ENCODE measurements at places on chromosomes 7 and 10.

DNA sequence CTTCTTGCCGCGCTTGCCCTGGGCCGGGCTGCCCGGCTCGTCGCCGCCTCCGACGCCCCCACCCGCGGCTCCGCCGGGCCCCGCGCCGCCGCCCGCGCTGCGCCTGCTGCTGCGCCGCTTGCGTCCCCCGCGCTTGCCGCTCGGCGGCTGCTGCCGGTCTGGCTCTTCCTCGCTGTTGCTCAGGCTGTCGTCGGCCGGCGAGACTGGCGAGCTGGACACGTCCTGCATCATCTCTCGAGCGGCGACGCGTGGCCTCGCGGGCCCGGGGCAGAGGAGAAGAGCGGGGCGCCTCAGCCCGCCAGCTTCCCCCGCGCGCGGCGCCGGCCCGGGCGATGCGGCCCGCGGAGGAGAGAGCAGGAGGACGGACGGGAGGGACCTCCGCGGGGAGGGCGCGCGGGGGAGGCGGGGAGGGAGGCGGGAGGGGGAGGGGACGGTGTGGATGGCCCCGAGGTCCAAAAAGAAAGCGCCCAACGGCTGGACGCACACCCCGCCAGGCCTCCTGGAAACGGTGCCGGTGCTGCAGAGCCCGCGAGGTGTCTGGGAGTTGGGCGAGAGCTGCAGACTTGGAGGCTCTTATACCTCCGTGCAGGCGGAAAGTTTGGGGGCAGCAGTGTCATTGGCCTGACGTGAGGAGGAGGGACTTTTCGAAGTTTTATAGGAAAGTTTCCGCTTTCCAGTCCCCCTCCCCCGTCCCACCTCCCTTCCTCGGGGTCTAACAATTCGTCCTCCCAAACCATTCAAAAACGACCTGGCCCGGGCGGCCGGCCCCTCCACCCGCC, at the start of gene TWIST1:
TSS of gene TWIST1 (minus strand) at position 546 of the 779 bp plus-strand sequence. CDS start at position 231, 315 bp downstream.
- H3K4me1 ChIP-seq, result peaks cover 29% of the 10 kb centered on the region
- H3K27me3 ChIP-seq, result no peaks in the 10 kb centered on the region
- H3K27ac ChIP-seq, result peak within 1 kb of the TSS; percentile 80
- DNase-seq, result peak; percentile 97

GRCh38 chr10:24209432-24209771, 464 bp downstream of the KIAA1217 start:
- H3K27me3 ChIP-seq, result no peaks in the 10 kb centered on the region
- DNase-seq, result peak; percentile 76
- H3K4me3 ChIP-seq, result peak overlapping the region; percentile 73
- H3K4me1 ChIP-seq, result peaks cover 14% of the 10 kb centered on the region
- no peaks in the 10 kb centered on the region for H3K36me3 ChIP-seq

DNA sequence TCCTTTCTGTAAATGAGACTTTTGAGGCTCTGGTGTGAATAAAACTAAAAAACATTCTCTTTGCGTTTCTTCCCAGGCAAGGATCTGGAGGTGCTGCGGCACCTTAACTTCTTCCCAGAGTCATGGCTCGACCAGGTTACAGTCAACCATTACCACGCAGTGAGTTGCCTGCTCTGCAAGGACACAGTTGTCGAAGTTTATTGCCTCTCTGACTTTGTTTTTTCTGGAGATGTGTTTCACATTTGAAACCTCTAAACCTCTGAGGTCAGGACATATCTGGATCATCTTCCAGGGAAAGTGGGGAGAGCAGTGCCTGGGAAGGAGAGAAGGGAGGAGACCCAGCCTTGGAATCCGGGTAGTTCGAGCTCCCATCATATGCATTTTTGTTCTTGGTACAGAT, 43.4 kb upstream of the PLEKHA1 start:
- H3K27me3 ChIP-seq, result peaks cover 16% of the 10 kb centered on the region
- no peaks in the 10 kb centered on the region for H3K4me1 ChIP-seq
- no peak overlapping the region for H3K4me3 ChIP-seq
- no peak for DNase-seq

- no peak overlapping the region for H3K4me3 ChIP-seq
- H3K4me1 ChIP-seq, result no peaks in the 10 kb centered on the region
- peaks cover 16% of the 10 kb centered on the region for H3K27me3 ChIP-seq
- H3K27ac ChIP-seq, result no peak overlapping the region
- DNase-seq, result no peak
These were observed 6.9 kb downstream of the PIK3CG start for GRCh38 chr7:106871793-106872571.

DNA sequence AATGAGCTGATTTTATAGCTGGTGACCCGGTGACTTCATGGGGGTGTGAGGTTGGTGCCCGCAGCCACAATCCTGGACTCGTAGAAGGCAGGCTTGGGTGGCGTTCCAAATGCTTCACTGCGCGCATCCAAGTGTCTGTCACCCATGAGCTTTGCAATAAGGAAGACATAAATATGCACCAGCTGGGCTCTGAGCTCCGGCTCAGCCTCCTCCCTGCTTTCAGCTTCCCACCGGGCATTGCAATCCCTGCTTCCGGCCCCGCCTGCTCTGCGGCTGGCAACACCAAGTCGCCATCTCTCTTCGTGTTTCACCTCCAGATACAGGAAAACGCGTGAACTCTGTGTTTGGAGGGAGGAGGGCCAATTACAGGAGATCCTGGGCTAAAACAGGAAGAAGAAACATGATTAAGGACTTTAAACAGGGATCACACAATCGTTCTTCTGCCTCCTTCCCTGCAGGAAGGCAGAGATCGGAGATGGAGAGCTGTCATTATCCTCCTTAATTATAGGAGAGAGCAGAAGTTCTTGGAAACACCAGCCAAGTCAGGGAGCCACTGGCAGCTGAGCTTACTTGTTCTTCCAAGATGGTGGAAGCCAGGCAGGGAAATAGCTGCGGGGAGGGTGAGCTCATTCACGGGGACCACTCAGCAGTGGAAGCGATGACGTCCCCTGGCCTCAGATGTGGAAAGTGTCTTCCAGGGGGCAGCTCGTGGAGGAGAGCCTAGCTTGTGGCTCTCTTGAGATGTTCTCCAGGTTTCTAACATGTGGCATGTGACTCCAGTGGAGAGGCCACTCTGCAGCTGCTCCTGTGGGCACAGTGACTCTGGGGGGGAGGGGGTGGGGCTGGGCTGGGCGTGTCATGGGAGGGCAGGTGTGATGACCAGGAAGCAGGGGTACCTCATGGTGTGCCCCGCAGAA, 134.9 kb downstream of the CAMK1D start:
- H3K36me3 ChIP-seq, result no peaks in the 10 kb centered on the region
- no peak for DNase-seq
- H3K4me3 ChIP-seq, result peak overlapping the region; percentile 15
- H3K4me1 ChIP-seq, result no peaks in the 10 kb centered on the region
- no peaks in the 10 kb centered on the region for H3K27me3 ChIP-seq

GRCh38 chr10:52213321-52213752, 100.7 kb upstream of the DKK1 start:
- H3K27ac ChIP-seq, result no peak overlapping the region
- DNase-seq, result no peak
- no peaks in the 10 kb centered on the region for H3K27me3 ChIP-seq
- H3K36me3 ChIP-seq, result no peaks in the 10 kb centered on the region
- H3K4me1 ChIP-seq, result no peaks in the 10 kb centered on the region

GRCh38 chr10:2011106-2011716, 273.9 kb upstream of the ADARB2 start:
- no peak overlapping the region for H3K4me3 ChIP-seq
- no peaks in the 10 kb centered on the region for H3K27me3 ChIP-seq
- no peak for DNase-seq
- no peaks in the 10 kb centered on the region for H3K4me1 ChIP-seq
- no peak overlapping the region for H3K27ac ChIP-seq
- H3K36me3 ChIP-seq, result no peaks in the 10 kb centered on the region

GRCh38 chr10:117246997-117247671, 6.2 kb downstream of the SLC18A2 start:
- no peak overlapping the region for H3K27ac ChIP-seq

DNA sequence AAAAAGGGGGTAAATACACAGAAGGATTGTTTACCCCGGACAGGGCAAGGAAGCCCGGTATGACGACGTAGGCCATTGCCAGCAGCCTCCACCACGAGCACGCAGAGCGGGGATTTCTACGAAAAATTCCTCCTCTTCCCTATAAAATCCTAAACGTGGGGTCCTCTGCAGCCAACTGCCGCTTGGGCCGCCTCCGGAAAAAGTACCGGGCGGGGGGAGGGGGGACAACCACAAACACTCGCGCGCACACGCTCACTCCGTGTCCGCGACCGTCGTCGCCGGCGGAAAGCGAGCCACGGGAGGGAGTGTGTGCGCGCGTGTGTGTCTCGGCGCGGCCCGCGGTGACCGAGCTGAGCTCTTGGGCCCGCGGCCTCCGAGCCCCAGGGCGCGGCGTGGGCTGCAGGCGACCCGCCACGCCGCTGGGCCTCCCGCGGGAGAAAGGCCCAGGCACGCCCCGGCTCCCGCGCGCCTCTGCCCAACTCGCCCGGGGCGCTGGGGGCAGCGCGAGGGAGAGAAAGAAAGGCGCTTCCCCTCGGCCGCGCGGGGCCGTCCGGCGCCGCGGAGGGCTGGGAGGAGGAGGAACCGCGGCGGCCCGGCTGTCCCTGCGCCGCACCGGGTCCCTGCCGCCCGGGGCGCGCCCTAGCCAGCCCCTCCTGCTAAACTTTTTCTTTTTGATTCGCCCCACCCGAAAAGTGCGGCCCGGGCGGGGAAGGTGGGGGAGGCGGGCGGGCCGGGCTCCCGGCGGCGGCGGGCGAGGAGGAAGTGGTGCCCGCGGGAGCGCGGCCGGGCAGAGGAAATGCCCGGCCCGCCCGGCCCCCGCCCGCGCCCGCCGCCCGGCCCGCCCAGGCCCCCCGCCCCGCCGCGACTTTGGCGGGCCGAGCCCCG, 1.5 kb downstream of the CTBP2 start:
- H3K27me3 ChIP-seq, result no peaks in the 10 kb centered on the region
- peak overlapping the region; percentile 85 for H3K4me3 ChIP-seq
- peaks cover 35% of the 10 kb centered on the region for H3K4me1 ChIP-seq
- peak overlapping the region; percentile 62 for H3K27ac ChIP-seq

DNA sequence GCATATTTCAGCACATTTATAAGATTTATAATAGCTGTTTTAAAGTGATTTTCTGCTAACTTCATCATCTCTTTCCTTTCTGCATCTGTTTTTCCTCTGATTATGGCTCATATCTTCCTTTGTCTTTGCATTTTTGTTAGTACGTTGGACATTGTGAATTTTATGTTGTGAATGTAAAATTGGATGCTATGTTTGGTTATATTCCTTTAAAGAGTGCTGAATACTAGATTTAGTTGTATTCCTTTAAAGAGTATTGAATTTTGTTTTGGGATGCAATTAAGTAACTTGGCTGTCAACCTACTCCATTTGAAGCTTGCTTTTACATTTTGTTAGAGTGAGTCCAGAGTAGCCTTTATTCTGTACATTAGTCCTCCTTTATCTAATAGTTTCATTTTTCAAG, 81.2 kb downstream of the ZNF777 start:
- H3K4me1 ChIP-seq, result no peaks in the 10 kb centered on the region
- no peaks in the 10 kb centered on the region for H3K36me3 ChIP-seq
- no peak overlapping the region for H3K4me3 ChIP-seq
- no peak for DNase-seq
- no peak overlapping the region for H3K27ac ChIP-seq

DNA sequence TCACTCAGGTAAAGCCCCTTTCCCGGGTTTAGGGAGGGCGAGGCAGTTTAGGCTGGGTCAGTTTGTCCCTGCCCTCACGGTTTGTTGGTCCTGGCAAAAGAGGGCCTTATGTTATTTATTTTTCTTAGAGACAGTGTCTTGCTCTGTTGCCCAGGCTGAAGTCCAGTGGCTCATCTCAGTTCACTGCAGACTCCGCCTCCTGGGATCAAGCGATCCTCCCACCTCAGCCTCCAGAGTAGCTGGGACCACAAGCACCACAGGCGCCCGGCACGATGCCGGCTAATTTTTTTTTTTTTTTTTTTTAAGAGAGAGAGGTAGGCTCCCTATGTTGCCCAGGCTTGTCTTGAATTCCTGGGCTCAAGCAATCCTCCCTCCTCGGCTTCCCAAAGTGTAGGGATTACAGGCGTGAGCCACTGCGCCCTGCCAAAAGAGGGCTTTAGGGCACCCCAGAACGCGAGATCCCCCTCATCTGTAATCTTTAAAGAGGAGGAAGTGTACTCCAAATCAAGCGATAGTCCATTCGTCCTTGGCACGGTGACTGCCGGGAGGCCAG, 626 bp upstream of the BMS1 start:
- peaks cover 19% of the 10 kb centered on the region for H3K36me3 ChIP-seq
- no peaks in the 10 kb centered on the region for H3K27me3 ChIP-seq
- peak overlapping the region; percentile 66 for H3K27ac ChIP-seq
- peaks cover 4% of the 10 kb centered on the region for H3K4me1 ChIP-seq
- peak overlapping the region; percentile 93 for H3K4me3 ChIP-seq

GRCh38 chr10:59362144-59362958, at the start of gene FAM13C:
Gene FAM13C (minus strand): TSS chr10:59362549. CDS start chr10:59362460, 89 bp downstream.
- H3K4me1 ChIP-seq, result peaks cover 10% of the 10 kb centered on the region
- DNase-seq, result peak; percentile 61
- peak within 1 kb of the TSS; percentile 63 for H3K27ac ChIP-seq
- no peaks in the 10 kb centered on the region for H3K27me3 ChIP-seq

DNA sequence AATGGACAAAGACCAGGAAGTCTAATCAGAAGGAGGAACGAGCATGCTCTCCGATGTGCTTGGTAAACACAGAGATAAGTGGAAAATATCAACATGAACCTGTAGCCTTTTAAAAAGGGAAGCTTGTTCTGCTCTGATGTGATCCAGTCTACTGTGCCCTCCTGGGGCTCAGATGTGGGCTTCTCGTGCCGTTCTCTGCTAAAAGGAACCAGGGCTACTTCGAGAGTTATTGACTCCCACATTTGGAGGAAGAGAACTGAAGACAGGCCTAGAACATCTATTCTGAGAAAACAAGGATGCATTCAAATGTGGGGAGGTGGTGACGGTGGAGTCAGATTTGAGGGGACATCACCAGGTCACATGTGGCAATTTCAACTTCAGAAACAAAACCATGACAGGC, 325.4 kb downstream of the GLRX3 start:
- no peaks in the 10 kb centered on the region for H3K36me3 ChIP-seq
- no peaks in the 10 kb centered on the region for H3K4me1 ChIP-seq
- no peak overlapping the region for H3K4me3 ChIP-seq
- H3K27ac ChIP-seq, result no peak overlapping the region

DNA sequence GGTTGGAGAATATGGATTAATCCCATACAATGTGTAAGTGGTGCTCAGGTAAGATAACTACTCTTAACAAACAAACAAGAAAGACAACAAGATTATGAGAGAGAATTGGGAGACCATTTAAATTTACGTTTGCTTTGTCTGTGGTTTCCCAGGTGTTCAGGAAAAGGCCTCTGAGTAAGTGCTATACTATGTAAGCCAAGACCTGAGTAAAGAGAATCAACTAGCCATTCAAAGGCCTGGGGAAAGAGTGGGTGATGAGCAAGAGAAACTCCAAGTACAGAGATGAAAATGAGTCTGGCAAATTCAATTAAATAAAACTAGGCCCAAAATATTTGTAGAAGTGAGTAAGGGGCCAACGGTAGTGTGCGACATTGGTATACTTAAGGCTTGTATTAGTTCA, 9.9 kb downstream of the CSTF2T start:
- no peaks in the 10 kb centered on the region for H3K27me3 ChIP-seq
- H3K36me3 ChIP-seq, result no peaks in the 10 kb centered on the region
- no peak overlapping the region for H3K27ac ChIP-seq
- no peaks in the 10 kb centered on the region for H3K4me1 ChIP-seq

DNA sequence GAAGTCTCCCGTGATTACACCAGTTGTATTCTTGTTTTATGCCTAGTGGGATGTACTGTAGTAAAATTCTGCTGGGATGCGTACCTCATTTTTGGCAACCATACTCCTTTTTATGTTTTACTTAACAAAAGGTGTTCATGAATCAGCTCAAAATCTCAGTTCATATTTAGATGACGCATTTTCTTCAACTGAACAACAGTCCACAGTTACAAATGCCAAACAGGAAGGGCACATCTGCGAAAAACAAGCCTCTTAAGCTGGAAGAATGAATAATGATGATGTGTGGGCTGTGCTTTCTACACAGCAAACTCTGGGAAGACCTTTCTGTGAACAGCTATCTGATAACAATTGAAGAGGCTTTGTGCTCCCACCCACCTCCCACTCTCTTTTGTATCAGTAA, 68.4 kb upstream of the NRBF2 start:
- no peaks in the 10 kb centered on the region for H3K36me3 ChIP-seq
- H3K27me3 ChIP-seq, result peaks cover 10% of the 10 kb centered on the region
- no peak overlapping the region for H3K27ac ChIP-seq
- no peak for DNase-seq
- H3K4me1 ChIP-seq, result no peaks in the 10 kb centered on the region

All from osteoblast (primary cell).